ENCODE measurements at places on chromosomes 11 and 22.
A peak's percentile ranks its signal among the peaks of the same experiment; 100 is the strongest.

DNA sequence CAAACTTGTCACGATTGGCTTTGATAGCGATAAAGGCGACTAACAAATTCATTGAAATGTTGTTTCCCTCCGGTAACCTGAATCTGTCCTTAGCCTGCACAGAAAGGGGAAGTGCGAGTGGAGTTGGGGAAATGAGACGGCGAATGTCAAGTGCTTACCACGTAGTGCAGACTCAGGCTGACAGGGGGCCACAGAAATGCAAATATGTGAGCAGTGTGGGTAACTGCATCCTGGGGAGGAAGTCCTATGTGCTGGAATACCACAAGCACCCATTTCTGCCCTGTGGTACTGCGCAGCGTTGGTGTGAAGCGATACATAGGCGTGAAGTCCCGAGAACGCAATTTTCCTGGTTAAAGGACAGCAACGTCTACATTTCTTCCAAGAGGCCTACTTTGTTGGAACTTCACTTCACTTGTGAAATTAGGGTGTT lies 869 bp upstream of the EIF4ENIF1 start:
- peak; percentile 91 for DNase-seq

DNA sequence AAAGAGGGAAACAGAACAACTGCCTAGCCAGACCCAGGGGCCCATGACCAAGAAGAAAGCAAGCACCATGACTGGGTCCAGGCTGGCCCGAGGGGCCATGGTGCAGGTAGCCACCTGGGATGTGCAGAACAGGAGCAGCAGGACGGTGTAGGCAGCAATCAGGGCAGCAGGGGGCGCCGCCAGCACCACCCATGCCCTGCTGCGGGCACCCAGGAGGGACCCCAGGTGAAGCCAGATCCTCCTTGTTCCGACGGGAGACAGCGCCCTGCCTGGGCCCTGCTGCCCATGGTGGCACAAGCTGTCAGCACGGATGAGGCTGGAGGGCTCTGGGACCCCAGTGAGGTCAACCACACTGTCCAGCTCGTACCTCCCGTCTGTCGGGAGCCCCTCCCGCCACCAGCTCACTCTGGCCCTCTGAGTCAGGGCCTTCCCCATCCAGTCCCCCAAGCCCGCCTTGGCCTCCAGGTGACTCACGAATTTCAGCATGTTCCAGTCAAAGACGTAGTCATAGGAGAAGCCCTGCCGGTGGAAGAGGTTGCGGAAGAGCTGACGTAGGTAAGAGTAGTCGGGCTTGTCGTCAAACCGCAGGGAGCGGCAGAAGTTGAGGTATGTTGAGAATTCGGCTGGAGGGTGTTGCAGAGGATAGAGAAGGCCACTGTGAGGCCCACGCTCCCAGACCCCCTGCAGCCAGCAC lies 18.8 kb downstream of the CSNK1E start:
- DNase-seq, result no peak

GRCh38 chr11:132751516-132752250 lies 780.6 kb downstream of the OPCML start:
- no peak for DNase-seq

- no peak for DNase-seq
These were observed 1.3 kb downstream of the TIGD3 start for GRCh38 chr11:65355776-65356393.

GRCh38 chr11:26234451-26234850 lies 97.5 kb upstream of the ANO3 start:
- DNase-seq, result no peak

- DNase-seq, result no peak
These were observed 137.7 kb upstream of the DDI1 start for GRCh38 chr11:103898577-103899336.

DNA sequence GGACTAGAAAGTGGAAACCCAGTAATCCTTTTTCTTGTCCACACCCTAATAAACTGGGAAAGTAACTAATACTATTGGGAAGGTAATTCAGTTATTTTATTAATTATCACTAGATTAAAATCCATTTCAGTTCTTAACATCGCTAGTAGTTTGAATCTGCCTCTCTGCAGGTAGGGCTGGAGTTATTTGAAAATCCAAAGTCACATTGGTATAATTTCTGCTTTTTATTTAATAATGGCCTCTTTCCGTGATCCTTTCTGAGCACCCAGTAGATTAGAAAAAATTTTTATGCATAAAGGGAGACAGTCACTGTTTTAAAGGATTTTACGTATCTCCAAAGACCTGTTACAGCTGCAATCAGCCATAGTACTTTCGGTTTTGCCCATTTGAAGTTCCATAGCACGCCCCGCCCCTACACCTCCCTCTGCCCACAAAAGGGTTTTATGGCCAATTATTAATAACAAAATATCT lies 605 bp upstream of the COPB1 start:
- DNase-seq, result peak; percentile 56

- DNase-seq, result no peak
These were observed 16.3 kb upstream of the SEC14L3 start for GRCh38 chr22:30488121-30488520.

DNA sequence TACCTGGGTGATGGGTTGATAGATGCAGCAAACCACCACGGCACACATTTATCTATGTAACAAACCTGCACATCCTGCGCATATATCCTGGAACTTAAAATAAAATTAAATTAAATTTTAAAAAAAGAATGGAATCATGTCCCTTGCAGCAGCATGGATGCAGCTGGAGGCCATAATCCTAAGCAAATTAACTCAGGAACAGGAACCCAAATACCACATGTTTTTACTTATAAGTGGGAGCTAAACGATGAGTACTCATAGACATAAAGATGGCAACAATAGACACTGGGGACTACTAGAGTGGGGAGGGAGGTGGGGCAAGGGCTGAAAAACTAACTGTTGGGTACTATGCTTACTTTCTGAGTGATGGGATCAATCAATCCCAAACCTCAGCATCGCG lies 40.9 kb downstream of the CWC15 start:
- DNase-seq, result no peak

DNA sequence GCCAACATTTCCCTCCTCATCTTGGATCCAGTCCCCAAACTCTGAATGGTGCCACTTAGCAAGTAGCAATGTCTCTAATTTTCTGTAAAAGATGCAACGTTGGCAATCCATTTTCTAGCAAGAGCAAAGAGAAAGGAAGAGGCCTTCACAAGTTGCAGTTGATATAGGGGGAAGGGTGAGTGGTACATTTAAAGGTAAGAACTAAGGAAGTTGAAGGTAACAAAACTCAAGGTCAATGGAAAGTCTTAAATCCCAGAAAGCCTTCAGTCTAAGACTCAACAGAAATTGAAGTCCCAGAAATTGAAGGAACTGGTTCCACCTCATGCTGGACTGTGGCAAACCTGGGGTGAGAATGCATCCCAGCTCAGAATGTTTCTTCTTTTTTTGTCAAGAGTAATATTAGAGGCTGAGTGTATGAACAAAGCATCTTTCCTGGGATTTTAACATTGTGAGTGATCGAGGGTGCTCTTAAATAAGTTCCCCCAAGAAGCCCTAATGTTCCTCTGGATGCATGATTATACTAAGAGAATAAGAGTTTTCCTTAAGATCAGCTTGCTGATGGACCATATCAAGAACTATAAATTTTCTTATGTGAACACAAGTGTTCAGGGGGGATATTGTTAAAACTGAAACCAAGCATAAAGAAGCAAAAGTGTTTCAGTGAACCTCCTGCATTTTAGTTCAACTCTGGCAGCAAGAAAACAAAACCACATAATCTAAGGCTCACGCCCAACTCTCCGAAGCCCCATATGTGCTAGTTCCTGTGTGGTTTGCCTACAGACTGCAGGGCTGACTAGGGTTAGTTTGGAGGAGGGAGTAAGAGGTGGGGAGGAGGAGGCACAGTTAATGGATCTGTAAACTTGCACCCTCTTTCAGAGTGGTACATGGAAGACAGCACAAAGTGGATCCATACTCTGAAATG lies at the start of gene GRAP2:
Gene GRAP2, plus strand, starts transcription at position 779 of the 922 bp plus-strand sequence. CDS start 46,023 bp downstream, outside the sequence.
- DNase-seq, result peak; percentile 19

GRCh38 chr11:111946499-111946898 lies 9.4 kb downstream of the DIXDC1 start:
- DNase-seq, result no peak

DNA sequence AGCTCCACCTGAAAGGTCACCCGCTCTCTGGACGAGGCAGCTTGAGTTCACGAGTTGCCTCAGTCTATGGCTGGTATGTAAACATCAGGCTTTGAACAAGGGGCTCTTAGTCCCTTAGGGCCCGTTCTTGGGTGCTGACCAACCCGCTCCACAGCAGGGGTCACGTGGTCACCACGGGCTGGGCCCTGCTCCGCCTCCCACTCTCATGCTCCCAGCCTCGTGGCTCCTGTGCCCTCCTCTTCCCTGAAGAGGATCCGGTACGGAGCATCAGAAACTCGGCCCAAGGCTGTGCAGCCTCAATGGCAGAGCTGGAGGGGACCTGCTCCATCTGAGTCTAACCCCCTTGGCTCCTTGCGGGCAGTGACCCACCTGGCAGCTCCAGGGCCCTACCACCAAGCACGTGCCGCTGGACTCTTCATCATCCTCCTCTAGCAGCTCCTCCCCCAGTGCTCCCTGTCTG lies 54.2 kb upstream of the TTLL12 start:
- DNase-seq, result no peak

DNA sequence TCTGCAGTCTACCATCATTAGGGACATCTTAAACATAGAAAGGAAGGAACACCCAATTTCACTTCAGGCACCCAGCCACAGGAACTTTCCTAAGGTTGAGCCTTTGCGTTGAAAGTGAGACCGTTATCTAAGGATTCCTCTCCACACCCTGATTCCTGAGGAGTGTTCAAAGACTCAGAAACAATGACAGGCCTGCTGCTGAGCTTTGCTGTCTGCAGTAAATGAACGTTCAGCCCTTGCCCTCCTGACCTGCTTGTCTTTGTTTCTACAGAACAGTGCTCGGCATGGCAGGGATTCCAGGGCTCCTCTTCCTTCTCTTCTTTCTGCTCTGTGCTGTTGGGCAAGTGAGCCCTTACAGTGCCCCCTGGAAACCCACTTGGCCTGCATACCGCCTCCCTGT lies 7.0 kb downstream of the PRSS23 start:
- DNase-seq, result no peak

DNA sequence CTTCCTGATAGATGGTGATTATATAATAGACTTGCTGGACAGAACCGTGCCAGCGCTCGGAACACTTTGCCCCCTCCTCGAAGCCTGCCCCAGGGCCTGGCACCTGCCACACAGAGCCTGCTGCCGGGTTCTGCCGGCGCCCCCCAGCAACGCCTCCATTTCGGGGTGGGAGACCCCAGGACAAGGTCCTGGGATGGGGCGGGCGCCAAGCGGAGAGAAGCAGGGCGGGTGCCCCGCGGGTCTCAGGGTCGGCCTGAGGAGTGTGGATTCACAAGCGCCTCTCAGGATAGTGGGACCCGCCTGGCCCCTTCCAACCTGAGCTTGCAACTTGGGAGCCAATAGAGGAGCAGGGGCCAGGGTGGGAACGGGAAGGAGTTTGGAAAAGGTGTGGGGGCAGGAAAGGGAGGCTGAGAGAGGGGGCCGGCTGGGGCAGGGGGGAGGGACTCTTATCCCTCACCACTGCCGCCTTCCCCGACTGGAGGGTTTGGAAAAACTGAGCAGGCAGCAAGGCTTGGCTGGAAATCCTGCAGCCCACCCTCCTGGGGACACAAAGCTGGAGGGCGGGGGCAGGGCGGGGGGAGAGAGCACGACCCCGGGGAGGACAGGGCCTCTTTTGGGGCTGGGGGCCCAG lies 3.3 kb upstream of the BCL9L start:
- no peak for DNase-seq

DNA sequence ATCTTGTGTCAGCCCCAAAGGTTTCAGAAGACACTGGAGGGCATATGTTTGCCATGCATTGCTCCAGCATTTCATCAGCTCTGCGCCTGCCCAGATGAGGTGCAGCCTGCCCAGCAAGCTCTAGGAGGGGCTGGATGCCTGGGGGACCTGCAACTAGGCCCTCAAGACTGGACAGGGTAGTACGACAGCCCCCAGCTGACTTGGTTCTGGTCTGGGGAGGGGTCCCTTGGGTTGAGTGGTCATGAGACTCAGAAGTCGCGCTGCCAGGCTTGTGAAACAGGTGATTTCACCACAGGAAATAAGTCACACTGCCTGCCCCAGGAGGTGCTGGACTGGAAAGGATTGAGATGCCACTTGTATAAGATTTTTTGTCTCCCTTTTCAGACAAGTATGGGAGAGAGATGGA lies 23.4 kb downstream of the TPBGL start:
- peak; percentile 18 for DNase-seq

DNA sequence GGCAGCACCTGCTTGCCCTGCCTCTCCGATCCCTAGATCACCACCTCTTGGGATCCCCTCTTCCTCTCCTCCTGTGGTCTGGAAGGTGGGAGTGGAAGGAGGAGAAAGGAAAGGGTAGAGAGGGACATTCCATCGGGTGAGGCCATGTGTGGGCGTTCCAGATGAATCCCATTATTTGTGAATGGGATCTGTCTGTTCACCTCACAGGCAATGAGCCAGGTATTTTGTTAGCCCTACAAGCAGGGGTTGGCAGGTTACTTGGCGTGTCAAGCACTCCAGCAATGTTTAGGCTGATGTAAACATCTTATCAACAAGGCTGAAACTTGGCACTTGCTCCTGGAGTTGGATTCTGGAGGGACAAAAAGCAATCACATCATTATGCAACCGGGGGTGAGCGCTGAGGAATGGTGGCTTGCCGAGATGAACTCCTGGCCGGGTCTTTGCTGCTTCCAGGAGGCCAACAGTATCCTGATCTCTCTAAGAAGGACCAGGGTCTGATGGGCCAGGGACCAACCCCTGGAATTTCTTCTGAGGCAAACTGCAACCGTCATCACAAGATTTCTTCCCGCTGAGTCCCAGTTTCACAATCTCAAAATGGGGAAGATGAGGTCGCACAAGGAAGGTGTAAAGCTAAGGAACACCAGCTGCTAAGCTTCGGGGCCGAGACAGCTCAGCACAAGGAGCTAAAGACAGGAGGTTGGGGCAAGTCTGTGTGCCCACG lies 7.8 kb downstream of the ADAMTS8 start:
- no peak for DNase-seq

GRCh38 chr11:65958291-65958690 lies 3.2 kb upstream of the SART1 start:
- DNase-seq, result no peak

GRCh38 chr22:20130731-20131596 lies 640 bp upstream of the ZDHHC8 start:
- DNase-seq, result no peak

- DNase-seq, result no peak
These were observed 812.2 kb downstream of the BRD1 start for GRCh38 chr22:49015459-49015858.

DNA sequence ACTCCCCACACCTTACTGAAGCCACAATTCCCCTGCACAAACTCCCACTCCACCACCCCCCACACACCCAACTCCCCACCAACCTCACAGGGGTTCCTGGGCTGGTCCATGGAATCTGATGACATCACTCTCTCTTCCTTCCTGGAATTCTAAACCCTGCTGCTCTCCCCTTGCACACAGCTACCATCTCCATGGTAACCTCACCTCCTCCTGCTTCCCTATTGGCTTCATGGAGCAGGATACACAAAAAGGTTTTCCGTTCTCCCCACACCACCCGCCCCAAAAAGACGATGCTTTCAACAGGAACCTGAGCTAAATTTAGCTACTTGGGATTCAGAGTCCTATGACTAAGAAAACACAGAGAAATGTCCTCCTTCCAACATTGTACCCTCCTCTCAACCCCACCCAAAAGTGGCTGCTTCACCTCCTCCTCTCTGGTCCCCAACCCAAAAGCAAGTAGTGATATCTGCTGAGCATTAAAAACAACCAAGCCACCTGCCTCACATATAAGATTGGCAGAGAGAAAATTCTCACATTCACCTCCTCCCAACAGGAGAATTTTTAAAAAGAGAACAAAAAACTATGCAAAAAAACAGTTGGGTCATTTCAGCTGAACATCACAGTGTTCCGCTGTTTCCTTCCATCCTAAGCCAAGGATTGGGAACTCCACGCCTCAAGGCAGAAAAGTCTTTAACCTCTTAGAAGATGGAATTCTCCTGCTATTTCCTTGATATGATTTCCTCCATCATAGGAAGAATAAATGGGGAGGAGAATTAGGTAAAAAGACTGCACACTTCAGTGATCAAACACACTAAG lies 66.9 kb downstream of the RBFOX2 start:
- DNase-seq, result no peak

Measured in AML-193 (cell line).